ENCODE measurements at places on chromosomes 16 and 17. TPM values are rescaled to one million over a fixed set of nuclear protein-coding genes. Genes with fewer than 3 reads are reported as not detected.

The CLEC3A gene
- not detected for total RNA-seq

The NLRP1 gene
- total RNA-seq: 7.8 TPM

The CD7 gene
- total RNA-seq: not detected

The GNG13 gene
- total RNA-seq: not detected

The AMDHD2 gene
- 32.7 TPM for total RNA-seq

Measured in epithelial cell of proximal tubule (primary cell).